ENCODE measurements at places on chromosomes 12 and 14.

DNA sequence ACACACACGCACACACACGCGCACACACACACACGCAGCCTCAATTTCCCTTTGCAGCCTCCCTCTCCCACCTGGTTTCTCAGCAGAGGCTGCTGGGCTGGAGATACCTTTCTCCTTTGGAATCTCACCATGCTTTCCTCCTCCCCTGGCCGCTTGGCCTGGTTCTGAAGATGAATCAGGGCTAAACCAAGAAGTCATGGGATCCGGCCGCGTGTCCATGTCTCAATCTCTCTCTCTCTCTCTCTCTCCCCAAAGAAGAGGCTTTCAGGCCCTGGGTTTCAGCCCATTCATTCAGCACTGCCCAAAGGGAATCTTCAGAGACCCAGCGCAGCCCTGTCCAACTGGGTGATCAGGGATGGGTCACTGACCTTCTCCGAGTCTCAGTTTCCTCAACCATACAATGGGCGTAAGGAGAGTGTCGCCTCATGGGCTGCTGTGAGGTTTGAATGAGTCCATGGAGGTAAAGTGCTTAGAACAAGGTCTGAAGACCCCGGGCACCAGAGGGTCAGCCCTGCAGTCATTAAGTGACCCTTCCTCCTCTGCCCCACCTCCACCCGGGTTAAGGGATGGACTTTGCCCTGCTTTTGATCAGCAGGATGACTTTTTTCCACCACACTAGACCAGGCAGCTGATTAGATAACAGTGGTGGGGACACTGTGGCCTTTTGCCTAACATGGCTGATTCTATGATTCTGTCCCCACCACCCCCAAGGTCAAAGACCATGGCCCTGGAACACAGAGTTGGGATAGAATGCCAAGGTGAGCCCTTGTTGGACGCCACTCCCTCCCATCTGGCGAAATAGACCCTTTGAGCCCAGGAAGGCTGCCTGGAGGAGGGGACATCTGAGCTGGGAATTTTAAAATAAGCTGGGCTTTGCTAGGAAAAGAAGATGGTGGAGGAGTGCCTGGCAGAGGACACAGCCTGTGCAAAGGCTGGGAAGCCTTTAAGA lies 42.1 kb downstream of the SCARB1 start:
- DNase-seq = no peak

GRCh38 chr14:69263771-69264170 lies 3.8 kb downstream of the GALNT16 start:
- DNase-seq = no peak

DNA sequence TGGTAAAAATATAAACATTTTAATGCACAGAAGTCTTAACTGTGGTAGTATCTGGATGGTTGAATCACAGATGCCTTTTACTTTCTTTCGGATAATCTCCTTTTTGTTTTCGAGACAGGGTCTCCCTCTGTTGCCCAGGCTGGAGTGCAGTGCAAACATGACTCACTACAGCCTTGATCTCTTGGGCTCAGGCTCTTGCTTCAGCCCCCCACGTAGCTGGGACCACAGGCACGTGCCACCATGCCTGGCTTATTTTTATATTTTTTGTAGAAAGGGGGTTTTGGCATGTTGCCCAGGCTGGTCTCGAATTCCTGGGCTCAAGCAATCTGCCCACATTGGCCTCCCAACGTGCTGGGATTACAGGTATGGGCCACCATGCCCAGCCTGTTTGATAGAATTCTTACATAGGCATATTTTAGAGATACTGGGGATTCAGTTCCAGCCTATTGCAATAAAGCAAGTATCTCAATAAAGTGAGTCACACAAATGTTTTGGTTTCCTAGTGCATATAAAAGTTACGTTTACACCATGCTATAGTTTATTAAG lies 99.2 kb downstream of the SNAPC1 start:
- no peak for DNase-seq

DNA sequence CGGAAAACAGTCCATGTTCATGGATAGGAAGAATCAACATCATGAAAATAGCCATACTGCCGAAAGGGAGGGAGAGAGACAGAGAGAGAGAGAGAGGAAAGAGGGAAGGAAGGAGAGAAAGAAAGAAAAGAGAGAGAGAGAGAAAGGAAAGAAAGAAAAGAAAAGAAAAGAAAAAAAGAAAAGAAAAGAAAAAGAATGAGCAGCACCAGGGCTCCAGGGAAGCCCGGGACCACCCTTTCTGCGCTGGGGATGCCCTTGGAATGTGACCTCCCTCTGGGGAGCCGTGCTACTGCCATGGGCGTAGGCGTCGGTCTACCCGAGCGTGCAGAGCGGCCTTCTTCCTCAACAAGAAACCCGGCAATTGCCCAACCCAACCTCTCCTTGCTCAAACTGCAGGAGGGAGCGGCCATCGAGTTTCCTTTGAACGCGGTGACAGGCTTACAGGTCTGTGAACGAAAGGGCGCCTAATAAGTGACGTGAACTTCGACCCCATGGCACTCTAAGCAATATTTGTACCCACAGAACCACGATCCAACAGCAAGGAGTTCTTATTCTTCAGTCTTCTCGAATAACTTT lies 16.9 kb downstream of the OR6S1 start:
- DNase-seq = no peak

Measured in forelimb muscle (tissue), 1 donor.